ENCODE measurements at places on chromosomes 2 and 18.

DNA sequence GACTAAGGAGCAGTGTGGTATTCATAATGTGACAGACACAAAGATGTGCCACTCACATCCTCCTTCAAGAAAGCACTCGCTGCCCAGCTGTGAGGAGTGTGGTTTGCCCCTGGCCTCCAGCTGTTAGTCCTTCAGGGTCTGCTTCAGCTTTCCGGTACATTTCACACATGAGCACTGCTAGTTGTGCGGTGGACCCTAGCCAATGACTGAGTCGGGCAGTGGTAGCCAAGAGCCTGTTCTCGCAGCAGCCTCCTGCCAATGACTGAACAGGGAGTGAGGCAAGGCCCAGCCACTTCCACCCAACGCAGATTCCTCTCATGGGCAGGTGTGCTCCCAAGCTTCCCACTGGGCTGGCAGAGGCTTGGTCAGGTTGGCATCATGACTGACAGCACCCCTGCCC is 254.3 kb downstream of the RBM43 start:
- DNase-seq: no peak

- no peak for DNase-seq
Measured at GRCh38 chr2:235047171-235048160, 95.6 kb downstream of the SH3BP4 start.

DNA sequence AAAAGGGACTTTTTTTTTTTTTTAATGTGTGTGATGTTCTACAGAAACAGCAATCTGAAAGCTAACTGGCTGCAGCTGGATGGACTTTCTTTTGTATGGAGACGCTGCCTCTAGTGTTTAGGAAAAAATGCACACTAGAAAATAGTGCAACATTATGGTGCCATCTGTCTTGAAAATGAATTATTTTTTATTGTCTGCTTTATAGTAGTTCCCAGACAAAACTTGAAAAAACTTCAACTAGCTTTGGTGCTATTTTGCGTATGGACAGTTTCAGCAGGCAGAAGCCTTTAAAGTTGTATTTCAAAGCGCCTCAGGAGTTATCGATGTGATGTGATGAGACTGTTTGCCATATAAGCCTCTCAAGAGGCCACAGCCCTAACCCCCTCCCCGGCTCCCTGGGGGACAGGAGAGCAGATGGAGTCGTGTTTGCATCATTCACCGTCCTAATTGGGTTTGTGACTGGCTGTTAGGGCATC is 86.9 kb downstream of the LTBP1 start:
- peak; percentile 58 for DNase-seq

DNA sequence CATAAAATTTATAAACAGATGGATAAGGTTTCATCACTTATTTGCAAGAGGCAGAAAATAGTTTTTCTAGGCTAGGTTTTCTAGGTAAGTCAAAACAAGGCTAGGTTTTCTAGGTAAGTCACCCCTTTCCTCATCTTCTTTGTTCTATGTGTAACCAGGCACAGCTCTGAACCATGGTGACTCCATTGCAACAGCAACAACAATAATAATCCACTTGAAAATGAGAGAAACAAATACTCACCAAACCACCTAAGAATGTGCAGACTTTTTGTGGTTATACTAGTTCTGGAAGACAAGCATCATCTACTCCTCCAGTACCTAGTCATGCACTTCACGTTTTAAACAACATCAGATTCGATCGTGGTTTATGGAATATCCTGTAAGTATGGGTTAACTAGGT is 237.4 kb upstream of the ACVR2A start:
- no peak for DNase-seq

DNA sequence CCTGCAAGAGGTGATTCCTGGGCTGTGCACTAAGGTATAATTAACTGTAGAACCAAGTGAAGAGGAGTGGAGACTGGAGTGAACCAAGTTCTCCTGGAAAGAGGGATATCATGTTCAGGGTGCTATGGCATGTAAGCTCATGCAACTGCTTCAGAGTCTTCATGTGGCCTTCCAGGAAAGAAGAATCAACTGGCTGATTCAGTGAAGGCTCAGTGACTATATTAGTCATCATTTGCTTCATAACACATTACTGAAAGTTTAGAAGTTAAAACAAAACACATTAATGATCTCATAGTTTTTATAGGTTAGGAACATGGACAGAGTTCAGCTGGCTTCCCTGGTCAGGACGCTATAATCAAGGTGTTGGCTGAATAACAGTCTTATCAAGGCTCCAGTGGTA is 1200.8 kb upstream of the GYPC start:
- no peak for DNase-seq

DNA sequence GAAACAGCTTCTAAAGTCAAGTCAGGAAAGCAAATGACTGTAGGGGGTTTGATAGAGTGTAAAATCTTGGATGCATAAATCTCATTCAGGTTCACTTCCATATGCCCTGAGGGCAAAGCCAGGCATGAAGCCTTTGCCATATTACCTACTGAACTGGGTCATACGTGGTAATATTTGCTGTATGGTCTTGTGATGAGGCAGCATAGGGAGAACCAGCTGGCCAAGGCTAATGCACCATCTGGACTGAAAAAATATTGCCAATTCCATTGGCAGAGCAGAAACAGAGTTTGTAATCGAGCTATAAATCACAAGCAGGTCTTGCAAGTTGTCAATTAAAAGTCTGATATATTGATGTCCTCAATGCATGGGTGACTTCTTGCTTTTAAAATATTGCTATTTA is 243.8 kb downstream of the ERBB4 start:
- DNase-seq: no peak

GRCh38 chr2:120293096-120294007 is 40.7 kb downstream of the RALB start:
- DNase-seq: no peak

- DNase-seq: no peak
Measured at GRCh38 chr2:228987441-228988155, 283.5 kb downstream of the PID1 start.
